Stimulated activated CD4-positive, alpha-beta T cell treated with anti-CD3 and anti-CD28 coated beads, TNF-alpha, amount 100 ng/mL, for 1 hour (primary cell): ENCODE measurements at places on chromosomes 2 and 18.

- no peak for DNase-seq
These were observed 6.4 kb upstream of the TMEFF2 start for GRCh38 chr2:192201116-192201515.

DNA sequence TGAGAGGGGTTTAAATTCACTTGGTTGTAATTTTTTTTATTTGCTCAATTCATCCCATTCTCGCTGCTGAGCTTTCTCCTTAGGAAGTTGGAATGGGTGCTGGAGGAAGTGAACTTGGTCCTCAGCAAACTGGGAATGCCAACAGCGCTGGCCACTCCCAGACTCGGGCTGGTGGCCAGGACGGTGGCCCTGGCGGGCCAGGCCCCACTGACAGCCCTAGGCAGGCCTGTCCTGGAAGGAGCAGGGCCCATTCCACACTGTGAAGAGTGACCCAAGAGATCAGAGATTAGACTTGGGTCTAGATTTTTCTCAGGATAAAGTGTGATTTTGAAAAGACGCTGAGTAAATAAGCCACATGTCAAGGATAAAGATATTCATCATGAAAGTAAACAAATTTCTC, 132.7 kb downstream of the HDAC4 start:
- no peak for DNase-seq

GRCh38 chr2:228731517-228731916, 539.6 kb downstream of the PID1 start:
- no peak for DNase-seq

DNA sequence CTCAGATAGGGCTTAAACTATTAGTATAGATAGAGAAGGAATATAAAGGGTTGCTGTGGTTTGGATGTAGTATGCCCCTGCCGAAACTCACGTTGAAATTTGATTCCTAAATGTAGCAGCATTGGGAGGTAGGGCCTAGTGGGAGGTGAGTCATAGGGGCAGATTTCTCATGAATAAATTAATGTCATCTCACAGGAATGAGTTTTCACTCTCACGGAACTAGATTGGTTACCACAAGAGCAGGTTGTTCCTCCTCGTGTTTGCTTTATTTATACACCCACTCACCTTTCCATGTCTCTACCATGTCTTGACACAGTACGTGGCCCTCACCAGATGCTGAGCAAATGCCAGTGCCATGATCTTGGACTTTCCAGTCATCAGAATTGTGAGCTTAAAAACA, 218.2 kb downstream of the RBM43 start:
- DNase-seq = no peak

DNA sequence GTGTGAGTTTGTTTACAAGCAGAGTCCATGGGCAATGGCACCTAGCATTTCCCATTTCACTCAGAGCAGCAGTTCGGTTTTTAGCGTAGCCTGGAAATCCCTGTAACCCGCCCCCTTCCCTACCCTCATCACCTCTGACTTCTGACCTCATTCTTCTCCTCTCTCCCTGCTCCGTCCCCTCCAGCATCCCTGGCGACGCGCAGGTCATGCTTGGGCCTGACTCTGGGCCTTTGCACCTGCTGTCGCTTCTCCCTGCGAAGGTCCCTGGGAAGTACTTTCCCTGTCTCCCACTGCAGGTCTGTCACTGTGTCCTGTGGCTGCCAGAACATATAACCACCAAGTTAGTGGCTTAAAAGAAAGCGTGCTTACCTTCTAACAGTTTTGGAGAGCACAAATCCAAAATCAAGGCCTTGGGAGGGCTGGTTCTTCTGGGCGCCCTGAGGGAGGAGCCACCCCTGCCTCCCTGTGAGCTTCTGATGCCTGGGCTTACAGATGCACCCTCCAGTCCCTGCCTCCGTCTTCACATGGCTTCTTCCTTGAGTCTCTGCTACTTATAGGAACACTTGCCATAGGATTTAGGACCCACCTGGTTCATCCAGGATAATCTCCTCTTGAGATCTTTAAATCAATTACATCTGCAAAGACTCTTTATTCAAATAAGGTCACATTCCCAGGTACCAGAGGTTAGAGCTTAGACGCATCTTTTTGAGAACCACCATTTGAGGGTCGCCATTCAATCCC, 8.1 kb upstream of the RAB17 start:
- no peak for DNase-seq

DNA sequence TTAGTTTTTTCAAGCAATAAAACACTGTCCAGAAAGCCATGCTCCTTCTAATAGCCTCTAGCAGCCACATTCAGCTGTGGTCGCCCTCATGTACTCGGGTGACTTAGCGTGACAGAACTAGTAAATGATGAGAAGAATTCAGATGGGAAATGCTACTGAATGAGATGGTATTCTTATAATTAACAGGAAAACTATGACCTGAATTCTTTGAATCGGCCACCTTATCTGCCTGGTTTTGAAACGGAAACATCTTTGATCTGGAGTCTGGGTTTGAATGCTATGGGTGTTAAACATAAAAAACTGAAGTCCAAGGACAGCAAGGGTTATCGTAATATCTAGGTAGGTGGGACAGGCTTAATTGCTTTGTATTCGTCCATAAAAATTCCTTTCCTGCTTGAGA, 138.8 kb upstream of the DNMT3A start:
- DNase-seq = no peak

DNA sequence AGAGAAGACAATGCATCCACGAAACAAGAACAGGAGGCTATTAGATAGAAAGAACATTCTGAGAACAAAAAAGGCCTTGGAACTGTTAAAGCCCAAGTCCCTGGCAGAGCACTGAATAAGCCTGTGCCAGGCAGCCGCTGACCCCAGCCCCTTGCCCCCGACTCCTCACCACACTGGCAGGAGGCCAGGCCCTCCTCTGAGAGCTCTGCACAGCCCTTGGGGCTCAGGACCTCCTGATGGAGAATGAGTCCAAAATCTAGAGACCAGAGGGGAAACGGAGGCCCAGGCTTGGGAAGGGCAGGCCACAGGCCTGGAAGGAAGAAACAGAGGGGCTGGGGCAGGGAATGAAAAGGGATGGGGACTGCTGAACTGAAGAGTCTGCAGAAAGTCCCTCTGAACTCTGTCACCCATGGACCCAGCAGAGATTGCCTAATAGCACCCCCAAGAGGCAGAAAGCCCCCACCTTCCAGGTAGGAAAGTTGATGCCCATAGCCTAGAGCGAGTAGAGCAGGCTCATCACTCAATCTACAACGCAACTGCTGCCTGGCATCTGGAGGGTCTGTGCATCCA, 18.3 kb upstream of the TNS1 start:
- no peak for DNase-seq

- DNase-seq = no peak
These were observed 349.4 kb downstream of the SLC4A3 start for GRCh38 chr2:219976871-219977270.

- no peak for DNase-seq
These were observed 276 bp downstream of the NFE2L2 start for GRCh38 chr2:177264209-177264692.

DNA sequence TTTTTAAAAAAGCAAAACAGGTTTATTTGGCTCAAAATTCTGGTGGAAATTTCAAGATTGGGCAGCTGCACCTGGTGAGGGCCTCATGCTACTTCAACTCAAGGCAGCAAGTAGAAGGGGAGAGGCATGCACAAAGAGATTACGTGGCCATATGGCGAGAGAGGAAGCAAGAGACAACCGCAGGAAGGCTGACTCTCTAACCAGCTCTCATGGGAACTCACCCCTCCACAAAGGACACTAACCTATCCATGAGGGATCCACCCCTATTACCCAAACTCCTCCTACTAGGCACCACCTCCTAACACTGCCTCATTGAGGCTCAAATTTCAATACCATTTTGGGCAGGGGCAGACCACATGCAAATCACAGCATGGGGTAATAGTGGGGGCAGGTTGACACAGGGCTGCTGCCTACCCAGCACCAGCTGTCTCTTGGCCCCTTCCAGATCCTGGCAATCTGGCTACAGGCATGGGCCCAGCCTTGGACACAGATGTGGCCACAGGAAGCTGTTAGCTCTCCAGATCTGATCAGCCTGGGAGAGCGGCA, 2.0 kb upstream of the CAPN10 start:
- no peak for DNase-seq

GRCh38 chr2:3265981-3266924, 111.4 kb downstream of the EIPR1 start:
- no peak for DNase-seq

GRCh38 chr18:57480733-57481132, 45.6 kb downstream of the ONECUT2 start:
- no peak for DNase-seq
